ENCODE measurements at places on chromosomes 2 and 18. TPM values are rescaled to one million over a fixed set of nuclear protein-coding genes. Genes with fewer than 3 reads are reported as not detected.

DNA sequence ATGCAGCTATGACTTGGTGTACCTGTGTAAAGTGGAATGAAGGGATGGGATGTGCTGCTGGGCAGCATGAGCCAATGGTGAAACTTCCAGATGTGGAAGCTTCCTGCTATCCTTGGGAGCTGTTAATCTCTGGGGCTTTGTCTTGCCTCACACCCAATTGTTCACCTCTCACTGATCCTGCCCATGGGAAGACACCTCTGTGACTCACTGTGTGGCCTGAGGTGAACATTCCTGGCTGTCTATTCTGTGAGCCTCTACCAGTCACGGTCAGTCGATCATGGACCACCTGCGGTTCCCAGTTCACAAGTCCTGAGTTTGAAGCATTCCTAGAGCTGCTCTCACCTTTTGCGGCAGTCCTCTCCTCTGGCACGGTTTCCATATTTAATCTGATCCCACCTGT lies 12.1 kb downstream of the NEURL3 start:
- DNase-seq: no peak

GRCh38 chr18:35174745-35175144 lies 66.1 kb upstream of the ZNF397 start:
- no peak for DNase-seq

Gene FAM117B
- total RNA-seq: 5.8 TPM

Gene CFC1
- not detected for total RNA-seq

- DNase-seq: no peak
Observed at GRCh38 chr2:45750001-45750400, 98.5 kb downstream of the PRKCE start.

Gene CD28
- total RNA-seq: 279 TPM

Gene EDAR
- total RNA-seq: 0.36 TPM

GRCh38 chr2:98492441-98492840 lies 47.8 kb downstream of the INPP4A start:
- DNase-seq: no peak

GRCh38 chr2:122238006-122238559 lies 482.6 kb downstream of the TSN start:
- no peak for DNase-seq

Gene TAF4B
- 12.7 TPM for total RNA-seq

GRCh38 chr2:2719781-2720180 lies 388.7 kb upstream of the MYT1L start:
- no peak for DNase-seq

- DNase-seq: no peak
Observed at GRCh38 chr2:235052514-235053354, 100.9 kb downstream of the SH3BP4 start.

DNA sequence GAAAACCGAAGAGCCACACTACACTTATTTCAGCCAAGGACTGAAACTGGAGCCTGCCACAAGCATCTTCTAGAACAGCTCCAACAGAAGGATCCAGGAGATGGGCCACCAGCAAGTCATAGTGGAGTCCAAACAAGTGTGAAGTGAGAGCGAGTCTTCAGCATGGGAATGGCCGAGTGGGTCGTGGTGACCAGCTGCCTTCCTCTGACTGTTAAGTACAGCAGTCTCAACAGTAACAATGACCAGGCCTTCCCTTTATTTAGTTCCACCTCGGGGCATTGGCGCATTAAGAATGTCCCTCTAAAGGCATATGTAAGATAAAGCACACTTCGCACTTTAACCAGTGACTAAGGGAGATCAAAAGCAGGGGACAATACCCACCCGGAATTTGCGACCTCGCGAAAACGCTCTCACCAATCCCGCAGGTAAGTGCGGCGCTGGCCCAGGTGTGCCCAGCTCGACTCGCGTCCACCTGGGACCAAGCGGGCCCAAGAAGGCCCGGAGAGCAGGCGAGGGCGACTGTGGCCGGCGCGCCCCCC lies 1.1 kb downstream of the L3MBTL4 start:
- no peak for DNase-seq

- no peak for DNase-seq
Observed at GRCh38 chr18:4455113-4455811, at the start of gene DLGAP1. TSS of gene DLGAP1 (minus strand) at chr18:4455307.
